Activated T-helper 1 cell treated with anti-CD3 and anti-CD28 coated beads, Interleukin-2, amount 50 U/mL, for 16 hours (primary cell): ENCODE measurements at places on chromosomes 3 and 15.

DNA sequence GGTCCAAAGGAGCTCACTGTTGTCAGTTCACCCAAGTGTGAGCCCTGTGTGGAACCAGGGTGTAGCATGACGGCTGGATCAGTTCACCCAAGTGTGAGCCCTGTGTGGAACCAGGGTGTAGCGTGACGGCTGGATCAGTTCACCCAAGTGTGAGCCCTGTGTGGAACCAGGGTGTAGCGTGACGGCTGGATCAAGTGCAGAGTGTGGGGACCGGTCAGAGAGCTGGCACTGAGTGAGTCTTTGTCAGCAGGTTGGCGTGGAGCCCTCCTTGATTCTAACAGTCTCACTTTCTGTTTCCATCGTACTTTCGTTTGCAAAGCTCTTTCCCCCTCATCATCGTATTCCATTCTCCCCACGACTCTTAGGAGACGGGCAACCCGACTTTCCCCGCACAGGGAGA lies 57.9 kb upstream of the DLG1 start:
- no peak for DNase-seq

- DNase-seq, result no peak
These were observed 94.1 kb upstream of the ATP2B2 start for GRCh38 chr3:10599444-10599843.

DNA sequence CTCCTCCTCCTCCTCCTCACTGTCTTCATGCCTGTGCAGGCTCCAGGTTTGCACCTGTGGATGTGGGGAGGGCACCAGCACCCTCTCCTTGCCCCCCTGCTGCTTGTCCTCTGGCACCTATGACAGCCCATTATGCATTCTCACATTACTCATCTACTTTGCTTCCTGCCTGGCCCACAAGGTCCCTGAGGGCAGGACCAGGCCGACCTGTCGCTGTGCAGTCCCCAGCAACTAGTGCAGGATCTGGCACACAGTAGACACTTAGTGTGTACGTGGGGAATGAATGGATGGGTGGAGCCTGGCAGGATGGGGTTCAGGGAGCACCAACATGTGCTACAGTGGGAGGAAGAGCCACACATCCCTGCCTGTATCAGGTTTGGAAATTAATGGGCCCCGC lies 58.3 kb upstream of the TMEM115 start:
- DNase-seq, result no peak

DNA sequence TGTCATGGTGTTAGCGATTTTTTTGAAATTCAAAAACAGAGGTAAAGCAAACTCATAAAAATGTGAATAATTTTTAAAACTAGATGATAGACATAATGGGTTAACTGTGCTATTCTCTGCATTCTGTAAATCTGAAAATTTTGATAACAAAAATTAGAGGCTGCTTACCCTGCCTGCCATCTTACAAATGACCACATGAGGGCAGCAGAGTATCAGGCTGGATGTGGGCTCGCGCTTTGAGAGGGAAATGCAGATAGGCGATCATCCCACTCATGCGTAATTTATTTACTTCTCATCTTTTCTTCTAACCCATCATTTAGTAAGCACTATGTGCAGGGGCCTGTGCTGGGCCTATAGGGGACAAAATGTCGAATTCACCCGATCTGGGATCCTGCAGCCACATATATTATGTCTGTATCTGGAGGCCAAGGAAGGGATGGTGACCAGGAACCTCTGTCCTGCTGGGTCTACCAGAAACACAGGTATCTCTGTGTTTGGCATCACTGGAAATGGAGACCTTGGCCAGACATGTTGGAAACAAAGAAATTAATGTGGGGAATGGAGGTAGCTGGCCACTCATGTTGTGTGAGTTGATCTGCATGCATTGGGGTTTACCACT lies 7.8 kb upstream of the RAD18 start:
- DNase-seq, result peak; percentile 59

DNA sequence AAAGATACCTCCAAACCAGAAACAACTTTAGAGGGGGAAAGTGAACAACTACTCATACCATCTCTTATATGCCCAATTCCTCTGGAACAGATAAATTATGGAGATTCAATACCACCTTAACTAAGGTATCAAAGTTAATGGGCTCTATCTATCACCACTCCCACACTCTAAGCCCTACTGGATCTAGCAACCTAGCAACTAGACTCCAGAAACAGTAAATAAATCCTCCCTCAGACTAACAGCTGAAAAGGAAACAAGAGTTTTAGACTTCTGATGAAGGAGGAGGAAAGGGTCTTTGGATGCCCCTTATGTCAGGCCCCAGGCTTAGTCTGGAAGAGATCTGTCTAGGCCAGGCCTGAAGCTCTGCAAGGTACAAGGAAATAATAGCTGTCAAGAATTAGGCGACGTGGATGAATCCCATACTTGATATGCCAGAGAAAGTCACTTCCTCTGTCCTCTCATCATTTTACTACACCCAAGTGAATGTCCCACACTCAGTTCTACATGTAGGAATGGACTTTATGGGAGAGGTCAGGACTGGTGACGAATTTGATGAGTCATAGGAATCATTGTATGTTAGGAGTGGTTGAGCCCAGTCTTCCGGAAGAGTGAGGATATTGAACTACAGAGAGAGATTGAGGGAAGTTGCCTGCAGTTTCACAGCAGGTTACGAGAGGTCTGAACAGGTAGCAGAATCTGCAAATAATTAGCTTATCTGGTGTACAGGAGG lies 113.8 kb downstream of the AKAP13 start:
- DNase-seq, result no peak

DNA sequence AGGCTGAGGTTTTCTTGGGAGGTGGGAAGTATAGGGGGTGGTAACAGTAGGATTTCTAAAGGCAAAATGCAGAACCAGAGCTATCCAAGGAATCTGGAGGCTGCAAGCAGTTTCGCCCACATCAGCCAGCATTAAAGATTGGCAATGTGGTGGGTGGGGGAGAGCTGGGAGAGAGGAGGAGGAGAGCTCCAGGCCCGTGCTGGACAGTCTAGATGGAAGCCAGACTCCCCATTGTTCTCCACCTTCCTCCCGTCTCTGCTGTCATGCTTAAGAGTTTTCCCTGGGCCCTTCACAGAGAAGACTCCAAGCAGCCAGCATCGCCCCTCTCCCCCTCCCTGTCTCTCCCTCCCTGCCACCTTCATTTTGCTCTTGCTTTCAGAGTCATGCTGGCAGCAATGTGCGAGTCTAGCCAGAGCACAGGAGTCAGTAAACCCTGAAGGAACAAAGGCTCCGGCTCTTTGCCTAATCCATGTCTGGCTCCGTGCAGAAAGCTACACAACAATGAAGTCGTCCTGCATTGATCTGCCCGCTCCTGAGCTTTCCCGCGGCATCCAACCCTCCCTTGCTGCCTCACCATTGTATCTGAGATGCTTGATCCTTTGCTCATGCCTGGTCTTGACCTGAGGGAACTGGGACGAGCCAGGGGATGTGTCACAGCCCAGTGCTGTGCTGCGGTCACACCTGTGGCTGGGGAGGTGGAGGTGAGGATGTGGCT lies 282.9 kb downstream of the NTRK3 start:
- no peak for DNase-seq
